ENCODE measurements at places on chromosomes 1 and 21.

- DNase-seq: no peak
Measured at GRCh38 chr1:107016376-107016978, 40.0 kb upstream of the PRMT6 start.

- DNase-seq: no peak
Measured at GRCh38 chr1:92483610-92484471, 2.9 kb downstream of the GFI1 start.

GRCh38 chr1:154626456-154627256 is 18.7 kb upstream of the ADAR start:
- DNase-seq: peak; percentile 42

DNA sequence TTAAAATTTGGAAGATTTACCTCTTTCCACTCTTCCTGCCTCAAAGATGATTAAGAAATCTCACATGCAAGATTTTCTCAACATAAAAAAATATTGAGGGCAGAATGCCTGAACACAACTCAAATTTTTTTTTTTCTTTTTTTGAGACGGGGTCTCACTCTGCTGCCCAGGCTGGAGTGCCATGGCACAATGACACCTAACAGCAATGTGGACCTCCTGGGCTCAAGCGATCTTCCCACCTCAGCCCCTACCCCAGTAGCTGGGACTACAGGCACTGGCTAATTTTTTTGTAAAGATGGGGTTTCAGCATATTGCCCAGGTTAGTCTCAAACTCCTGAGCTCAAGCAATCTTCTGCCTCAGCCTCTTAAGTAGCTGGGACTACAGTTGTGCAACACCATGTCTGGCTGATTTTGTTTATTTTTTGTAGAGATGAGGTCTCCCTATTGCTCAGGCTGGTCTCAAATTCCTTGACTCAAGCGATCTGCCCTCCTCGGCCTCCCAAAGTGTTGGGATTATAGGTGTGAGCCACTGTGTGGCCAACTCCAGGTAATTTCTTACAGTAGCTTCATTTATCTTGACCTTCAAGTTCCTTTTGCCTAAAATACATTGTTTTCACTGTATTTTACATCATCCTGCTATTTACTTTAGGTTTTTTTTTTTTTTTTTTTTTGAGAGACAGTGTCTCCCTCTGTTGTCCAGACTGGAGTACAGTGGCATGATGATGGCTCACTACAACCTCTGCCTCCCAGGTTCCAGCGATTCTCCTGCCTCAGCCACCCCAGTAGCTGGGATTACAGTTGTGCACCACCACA is 10.4 kb downstream of the NUCKS1 start:
- no peak for DNase-seq

DNA sequence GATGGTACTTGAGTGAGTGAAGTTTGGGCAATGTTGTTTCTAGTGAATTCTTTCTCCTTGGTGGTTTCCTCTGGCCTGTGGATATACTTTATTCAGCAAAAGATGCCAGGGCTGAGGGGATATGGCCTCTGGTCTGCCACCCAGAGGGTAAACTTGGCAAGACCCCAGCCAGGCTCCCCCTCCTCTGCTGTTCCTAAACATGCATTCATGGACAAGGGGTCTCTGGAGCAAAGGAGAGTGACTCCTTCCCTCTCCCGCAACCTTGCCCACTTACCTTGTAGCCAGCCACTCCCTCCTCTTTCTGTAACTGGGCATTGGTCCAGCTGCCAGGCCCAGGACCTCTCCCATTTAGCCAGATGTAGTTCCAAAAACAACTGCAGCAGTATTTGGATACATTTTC is 43.8 kb downstream of the RUNX3 start:
- no peak for DNase-seq

- no peak for DNase-seq
Measured at GRCh38 chr1:167426716-167427115, 91.6 kb downstream of the CD247 start.

GRCh38 chr1:158830904-158831507 is at the start of gene MNDA:
TSS of gene MNDA (plus strand) at chr1:158831351. CDS start at chr1:158842154, 10,803 bp downstream.
- DNase-seq: no peak

DNA sequence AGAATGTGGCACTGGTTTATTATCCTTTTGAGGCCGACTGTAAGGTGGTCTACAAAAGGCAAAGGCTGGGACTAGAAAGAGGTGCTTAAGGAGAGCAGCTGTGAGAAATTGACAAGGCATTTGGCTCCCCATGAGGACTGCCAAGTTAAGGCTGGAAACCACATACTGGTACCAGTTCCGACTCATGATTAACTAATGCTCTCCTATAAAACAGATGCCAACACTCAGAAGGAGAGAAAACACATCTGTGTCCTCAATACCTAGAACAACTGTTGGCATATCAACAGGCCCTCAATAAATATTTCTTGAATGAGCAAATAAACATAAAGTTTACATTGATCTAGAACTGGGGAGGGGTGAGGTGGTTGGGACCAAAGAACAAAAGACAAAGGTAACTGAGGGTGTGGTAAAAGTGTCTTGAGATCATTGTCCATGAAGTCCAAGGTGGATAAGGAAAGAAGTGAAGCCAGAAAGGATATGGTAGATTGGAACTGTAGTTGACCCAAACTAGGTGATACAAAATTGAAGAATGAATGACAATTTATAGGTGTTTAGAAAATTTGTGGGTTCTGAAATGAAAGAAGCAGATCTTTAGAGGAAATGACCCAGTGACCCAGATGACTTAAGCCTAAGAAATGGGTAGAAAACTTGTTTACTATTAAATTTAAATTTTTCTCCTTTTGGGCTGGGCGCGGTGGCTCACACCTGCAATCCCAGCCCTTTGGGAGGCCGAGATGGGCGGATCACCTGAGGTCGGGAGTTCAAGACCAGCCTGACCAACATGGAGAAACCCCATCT is 16.9 kb upstream of the MCL1 start:
- DNase-seq: no peak

- no peak for DNase-seq
Measured at GRCh38 chr1:27658951-27659496, 13.0 kb downstream of the IFI6 start.

GRCh38 chr1:157141212-157141855 is 3.1 kb upstream of the ETV3 start:
- no peak for DNase-seq

DNA sequence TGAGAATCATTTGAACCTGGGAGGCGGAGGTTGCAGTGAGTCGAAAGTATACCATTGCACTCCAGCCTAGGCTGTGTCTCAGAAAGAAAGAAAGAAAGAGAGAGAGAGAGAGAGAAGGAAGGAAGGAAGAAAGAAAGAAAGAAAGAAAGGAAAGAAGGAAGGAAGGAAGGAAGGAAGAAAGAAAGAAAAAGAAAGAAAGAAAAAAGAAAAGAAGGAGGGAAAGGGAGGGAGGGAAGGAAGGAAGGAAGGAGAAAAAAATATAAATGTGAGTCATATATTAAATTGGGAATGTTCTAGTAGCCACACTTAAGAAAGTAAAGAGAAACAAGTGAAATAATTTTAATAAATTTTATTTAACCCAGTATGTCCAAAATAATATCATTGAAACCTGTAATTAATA is 16.7 kb upstream of the CITED4 start:
- DNase-seq: no peak

DNA sequence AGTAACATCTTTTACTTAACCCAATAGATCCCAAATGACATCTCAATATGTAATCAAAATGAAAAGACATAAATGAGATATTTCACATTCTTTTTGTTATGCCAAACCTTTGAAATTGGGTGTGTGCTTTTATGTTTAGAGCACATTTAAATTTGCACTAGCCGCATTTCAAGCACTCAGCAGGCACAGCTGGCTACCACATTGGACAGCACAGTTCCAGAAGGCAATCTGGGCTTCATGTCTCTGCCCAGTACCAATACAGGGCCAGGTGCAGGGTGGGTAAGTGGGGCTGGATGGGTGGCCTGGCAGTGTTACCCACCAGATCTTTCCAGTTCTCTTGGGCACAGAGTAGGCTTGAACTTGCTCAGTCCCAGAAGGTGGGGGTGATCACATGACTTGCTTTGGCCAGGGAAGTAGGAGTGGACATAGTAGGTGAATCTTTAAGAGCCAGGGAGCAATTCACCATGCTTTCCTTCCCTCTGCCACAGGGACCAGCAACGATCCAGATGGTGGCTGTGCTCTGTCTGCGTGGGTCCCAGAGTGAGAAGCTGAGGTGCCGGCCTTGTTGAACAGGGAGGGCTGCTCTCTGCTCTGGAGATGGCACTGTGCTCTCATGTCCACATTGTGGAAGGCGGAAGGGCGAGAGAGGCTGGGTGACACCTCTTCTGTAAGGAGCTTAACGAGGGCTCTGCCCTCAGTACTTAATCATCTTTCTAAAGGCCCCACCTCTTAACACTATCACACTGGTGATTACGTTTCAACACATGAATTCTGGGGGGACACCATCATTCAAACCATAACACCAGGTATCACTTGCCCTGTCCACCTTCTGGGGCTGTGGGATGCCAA is 261.4 kb downstream of the GRIK3 start:
- DNase-seq: no peak

- no peak for DNase-seq
Measured at GRCh38 chr1:227058321-227058751, 118.2 kb downstream of the COQ8A start.
